Cortex of kidney (tissue), 1 donor: ENCODE measurements at places on chromosomes 3 and 15.

DNA sequence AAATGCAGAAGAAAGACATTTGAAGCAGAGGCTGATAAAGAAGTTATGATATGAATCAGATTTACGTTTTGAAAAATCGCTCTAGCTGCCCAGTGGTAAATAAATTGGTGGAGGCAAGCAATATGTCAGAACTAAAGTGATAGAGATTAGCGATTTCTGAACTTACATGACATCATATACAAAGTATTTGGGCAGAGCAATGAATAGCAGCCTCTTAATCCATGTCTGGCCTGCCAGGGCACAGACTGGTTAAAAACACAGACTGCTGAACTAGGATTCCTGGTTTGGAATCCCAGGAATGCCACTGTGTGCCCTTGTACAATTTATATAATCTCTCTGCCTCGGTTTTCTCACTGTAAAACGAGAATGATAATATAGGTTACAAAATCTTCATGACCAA is 243.1 kb upstream of the SETMAR start:
- no peak for DNase-seq

DNA sequence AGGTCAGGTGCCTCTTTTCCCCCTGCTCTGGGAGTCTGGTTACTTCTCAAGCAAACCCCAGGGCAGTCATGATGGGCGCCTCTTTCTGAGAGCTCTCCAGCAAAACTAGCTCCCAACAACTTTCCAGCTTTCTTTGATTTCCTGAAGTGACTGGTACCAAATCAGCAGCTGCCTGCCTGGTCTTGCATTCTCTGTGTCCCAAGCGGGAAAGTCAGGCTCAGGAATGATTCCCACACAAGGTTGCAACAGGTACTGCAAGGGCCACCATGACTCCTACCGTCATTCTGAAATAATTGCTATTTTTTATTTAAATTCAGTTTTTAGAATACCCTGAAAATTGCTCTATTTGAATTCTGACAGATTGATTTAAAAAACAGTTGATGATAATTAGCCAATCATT is 658.7 kb downstream of the SQOR start:
- no peak for DNase-seq

- DNase-seq: no peak
These were observed 248.3 kb upstream of the ICE2 start for GRCh38 chr15:60727260-60727659.

DNA sequence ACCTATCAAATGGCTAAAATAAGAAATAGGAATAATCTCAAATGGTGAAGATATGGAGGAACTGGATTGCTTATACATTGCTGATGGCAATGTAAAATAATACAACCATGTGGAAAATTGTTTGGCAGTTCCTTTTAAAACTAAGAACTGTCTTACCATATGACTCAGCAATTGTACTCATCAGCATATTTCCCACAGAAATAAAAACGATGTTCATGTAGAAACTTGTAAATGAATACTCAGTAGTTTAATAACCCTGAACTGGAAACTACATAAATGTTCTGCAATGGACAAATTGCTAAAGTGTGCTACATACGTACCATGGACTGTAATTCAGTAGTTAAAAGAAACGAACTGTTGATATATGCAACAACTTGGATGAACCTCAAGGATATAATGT is 253.9 kb upstream of the RBMS3 start:
- DNase-seq: no peak

- no peak for DNase-seq
These were observed 175.7 kb downstream of the KLHL25 start for GRCh38 chr15:85618956-85619491.

- no peak for DNase-seq
These were observed 7.7 kb downstream of the CRABP1 start for GRCh38 chr15:78347586-78348543.

DNA sequence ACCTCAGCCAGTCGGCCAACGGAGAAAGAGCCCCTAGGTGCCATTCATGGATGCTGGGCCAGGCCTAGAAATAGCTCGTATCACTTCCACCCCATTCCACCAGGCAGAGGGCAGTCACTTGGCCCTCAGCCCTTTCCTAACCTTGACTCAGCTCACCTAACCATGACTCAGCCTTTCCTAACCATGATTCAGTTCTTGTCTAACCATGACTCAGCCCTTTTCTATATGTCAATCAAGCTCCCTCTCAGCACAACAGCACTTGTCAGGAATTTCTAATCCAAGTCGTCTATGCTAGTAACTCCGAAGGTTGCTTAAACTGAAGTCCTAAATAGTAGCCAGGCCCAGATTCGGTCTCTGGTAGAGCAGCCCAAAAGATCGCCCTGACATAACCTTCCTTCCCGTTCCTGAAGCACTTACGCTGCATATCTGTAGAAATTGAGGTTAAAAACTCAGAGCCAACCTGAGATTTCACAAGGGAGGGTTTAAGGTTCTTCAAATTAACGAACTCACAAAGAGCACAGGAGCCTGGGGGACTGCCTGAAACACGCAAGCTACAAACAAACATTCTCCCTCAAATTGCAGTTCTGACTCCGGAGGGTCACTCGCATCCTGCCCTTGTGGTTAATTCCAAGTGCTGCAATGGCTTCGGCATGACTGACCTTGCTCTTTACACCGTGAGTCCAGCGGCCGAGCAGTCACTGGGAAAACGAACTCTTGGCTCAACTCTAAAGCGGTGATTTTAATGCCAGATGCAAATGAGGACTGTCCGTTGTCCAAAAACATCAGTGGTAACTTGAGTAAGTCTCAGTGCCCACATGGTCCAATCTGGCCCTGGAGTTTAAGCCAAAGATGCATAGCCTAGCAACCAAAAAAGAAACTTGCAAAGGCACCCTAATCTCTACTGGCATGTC is 99.9 kb downstream of the ADAMTS17 start:
- DNase-seq: no peak

- no peak for DNase-seq
These were observed 1.6 kb upstream of the SUCNR1 start for GRCh38 chr3:151871639-151872468.

DNA sequence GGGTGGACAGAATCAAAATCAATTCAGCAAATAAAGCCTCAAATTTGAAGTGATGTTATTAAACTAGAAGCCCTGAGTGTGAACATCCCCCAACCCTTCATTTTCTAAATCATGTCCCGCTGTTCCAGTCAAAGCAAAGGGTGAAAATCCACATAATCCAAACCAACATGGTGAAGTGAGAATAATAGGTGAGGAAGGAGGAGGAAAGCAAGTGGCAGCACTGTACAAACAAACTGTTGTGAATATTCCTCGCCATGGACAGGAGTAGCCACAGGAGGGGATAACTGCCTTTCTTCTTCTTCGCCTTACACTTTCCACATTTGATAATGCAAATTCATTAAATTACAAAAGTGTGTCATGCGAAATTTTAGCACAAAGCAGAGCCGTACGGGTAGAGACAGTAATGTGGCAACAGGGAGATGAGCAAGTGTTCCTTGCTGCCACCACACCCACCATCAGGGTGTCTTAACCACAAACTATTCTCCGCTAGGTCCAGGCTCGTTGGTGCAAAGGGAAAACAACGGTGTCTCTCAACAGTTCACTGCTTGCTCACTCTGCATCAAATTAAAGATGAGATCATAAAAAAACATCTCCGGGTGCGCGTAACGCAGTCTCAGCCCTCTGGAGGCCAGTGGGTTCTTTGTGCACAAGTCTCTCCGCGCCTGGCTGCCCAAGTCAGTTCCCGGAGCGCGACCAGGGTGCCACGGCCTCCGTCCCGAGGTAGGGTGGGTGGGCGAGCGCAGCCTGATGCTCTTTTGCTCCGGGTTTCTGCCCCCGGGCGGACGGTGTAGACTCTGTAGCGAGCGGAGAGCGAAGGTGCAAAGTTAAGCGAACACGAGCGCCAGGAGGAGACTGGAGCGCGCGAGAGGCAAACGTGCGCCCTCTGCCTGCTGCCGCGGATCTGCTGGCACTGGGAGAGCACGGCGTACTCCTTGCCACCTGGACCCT is 6.7 kb downstream of the EPHA3 start:
- no peak for DNase-seq

GRCh38 chr15:69038508-69038907 is 24.0 kb downstream of the NOX5 start:
- no peak for DNase-seq

- no peak for DNase-seq
These were observed 11.3 kb downstream of the LYSMD4 start for GRCh38 chr15:99721896-99722295.

GRCh38 chr15:50068016-50068415 is 51.0 kb downstream of the ATP8B4 start:
- DNase-seq: no peak

- no peak for DNase-seq
These were observed 240.4 kb downstream of the RPLP1 start for GRCh38 chr15:69693059-69693458.

- DNase-seq: no peak
These were observed at the start of the genes CHDH and IL17RB for GRCh38 chr3:53846134-53846850. Gene CHDH, minus strand, starts transcription at chr3:53846419. Its CDS starts 22,411 bp downstream, at chr3:53824008. Gene IL17RB, plus strand, starts transcription at chr3:53846568. Its CDS starts 21 bp downstream, at chr3:53846589.

DNA sequence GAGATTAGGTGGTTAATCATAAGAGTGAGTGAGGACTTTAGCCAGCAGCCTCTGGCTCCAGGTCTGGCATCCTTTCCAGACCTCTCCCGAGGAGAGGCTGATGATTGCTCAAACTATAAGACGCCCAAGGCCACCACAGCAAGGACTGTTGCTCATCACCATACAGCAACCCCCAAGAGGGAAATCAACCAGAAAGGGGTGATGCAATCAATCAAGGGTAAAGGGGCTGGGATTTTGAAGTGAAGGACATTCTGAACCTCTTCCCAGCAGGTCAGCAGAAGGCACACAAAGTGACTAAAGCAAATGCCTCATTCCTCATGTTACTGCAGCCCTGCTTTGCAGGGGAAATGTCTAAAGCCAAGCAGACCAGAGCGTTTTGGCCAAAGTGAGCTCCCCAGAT is 247.3 kb upstream of the IGF1R start:
- no peak for DNase-seq

DNA sequence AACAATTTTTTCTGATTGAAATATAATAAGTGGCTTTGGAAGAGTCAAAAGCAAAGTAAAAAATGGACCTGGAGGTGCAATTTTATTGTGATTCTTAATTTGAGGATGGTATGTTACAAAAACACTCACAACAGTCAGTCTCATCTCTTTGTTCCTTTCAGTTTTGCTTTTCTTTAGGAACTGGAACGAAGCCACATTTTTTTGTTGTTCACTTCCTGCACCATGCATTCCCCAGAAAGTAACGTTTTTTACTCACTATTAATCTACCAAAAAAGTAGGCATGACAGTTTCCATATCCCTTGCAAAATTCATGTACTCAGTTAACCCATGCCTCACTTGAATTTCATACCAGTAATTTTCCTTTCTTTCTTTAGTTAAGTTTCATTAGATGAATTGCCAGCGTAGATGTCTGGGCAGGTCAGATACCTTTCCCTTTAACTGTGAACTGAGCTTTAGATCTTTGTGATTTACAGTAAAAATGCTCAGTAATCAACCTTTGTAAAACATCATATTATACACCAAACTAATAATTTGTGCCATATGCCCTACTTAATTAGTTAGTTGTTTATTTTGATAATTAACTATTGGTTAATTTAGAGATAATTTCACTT is 384.3 kb downstream of the ROBO1 start:
- no peak for DNase-seq

GRCh38 chr3:153277029-153277428 is 115.0 kb downstream of the RAP2B start:
- no peak for DNase-seq

GRCh38 chr15:42137461-42138261 is 18.8 kb downstream of the PLA2G4F start:
- no peak for DNase-seq

- DNase-seq: no peak
These were observed 669.7 kb downstream of the ROBO1 start for GRCh38 chr3:79097964-79098660.

GRCh38 chr3:78870484-78870883 is 897.3 kb downstream of the ROBO1 start:
- no peak for DNase-seq

GRCh38 chr3:81249540-81250029 is 511.9 kb downstream of the GBE1 start:
- no peak for DNase-seq

DNA sequence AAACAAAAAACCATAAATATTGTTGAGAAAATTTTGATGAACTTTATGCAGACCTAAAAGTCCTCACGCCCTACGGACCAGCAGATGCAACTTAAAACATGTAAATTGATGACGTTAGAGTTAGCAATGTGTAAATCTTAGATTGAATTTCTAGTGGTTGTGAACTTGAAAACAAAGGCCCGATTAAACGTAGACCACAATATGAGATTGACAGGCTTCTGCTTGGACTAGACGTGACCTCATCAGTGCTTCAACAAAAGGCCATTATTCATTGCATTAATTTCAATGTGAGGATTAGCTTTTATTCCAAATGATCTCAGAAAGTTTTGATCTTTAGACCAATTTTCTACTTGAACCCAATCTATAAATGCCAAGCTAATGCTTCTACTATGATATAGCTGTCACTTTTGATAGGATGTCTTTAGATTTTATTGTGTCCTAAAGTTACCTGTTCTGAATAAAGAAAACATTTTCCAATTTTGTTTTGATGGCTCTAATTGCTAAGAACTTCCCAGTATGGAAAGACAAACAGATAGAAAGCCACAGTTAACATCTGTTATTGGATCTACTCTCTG is 55.4 kb upstream of the SPPL2A start:
- DNase-seq: no peak

DNA sequence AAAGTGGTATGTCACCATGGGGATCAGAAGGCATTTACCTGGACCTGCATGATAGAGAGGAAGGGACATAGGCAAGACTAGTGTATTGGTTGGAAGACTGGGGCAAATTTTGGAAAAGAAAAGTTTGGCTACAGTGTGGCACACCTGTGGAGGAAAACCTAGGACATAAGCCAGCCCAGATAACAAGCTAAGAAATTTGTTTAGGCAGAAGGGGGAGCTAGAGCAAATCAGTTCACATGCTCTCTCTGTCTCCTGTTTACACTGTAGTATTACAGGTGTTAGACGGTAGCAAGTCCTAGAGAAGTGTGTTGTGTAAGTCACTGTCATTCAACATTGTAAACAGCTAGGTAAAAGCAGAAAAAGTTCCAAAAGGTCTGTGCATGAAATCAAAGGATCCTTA is 11.9 kb upstream of the ALDH1A2 start:
- DNase-seq: no peak

GRCh38 chr3:57999417-58000115 is 8.7 kb upstream of the FLNB start:
- no peak for DNase-seq
